ENCODE measurements at places on chromosomes 13 and 19.
A peak's percentile ranks its signal among the peaks of the same experiment; 100 is the strongest.

GRCh38 chr19:1252221-1252820, 3.9 kb downstream of the MIDN start:
- DNase-seq, result peak; percentile 96

GRCh38 chr13:23645851-23646250, 75.6 kb downstream of the TNFRSF19 start:
- DNase-seq, result no peak

- DNase-seq, result no peak
These were observed 10.1 kb upstream of the TIMM44 start for GRCh38 chr19:7953576-7953975.

DNA sequence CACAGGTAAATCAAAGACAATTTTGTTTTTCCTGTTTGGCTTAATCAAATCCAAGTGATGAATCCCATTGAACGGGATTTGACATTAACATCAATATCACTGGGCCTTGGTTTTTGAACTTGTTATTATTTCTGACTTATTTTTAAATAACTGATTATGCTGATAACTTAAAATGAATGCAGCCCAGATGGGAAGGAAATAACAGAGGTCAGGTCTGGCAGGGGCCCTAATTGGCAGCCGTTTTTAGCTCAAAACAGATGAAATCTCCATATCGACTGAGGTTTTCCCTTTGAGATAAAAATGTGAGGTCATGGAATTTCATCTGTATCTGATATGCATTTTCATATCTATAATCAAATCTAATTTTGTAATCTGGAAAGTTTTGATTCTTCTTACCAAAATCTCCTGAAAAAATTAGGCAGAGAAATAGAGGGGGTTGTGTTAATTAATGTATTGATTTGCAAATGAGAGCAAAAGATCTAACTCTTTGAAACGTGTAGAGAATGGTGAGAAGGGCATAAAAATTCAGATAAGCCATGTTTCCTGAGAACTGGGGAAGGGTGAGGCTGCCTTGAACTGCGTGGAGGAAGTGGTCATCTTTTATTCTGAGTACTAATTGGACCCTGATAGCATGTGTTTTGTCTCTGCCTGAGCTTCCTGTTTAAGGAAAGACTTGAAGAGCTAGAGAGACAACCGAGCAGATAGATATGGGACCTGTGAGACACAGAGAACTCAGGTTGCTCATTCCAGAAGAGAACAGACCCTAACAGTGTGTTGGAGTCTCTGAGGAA, 98.2 kb upstream of the C1QTNF9B start:
- DNase-seq, result no peak

- no peak for DNase-seq
These were observed 481.7 kb upstream of the PRR20A start for GRCh38 chr13:56659041-56659471.

DNA sequence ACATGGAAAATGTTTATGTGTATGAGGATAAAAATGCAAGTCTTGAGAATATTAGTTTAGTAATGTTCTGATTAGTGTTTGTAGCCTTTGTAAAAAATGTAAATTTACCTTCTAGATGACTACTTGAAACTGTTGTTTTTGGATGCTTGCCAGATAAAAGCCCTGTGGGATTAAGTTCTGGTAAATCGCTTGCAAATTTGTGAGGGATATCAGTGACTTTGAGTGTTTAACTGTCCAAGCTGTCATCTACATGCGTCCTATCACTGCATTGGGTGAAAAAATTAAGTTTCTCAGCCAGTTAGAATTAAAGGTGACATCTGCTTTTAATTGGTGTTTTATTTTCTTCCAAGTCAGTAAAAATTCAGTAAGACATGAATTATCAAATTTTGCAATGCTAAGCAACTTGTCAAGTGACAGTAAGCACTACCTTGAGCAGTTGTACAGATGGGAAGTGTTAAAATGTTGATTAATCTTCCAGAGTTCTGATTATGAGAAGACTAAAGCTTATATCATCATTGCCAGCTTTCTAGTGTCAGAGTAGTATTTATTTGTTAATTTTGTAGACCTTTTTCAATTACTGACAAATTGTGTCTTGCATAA, 88.0 kb downstream of the PCCA start:
- DNase-seq, result peak; percentile 67

DNA sequence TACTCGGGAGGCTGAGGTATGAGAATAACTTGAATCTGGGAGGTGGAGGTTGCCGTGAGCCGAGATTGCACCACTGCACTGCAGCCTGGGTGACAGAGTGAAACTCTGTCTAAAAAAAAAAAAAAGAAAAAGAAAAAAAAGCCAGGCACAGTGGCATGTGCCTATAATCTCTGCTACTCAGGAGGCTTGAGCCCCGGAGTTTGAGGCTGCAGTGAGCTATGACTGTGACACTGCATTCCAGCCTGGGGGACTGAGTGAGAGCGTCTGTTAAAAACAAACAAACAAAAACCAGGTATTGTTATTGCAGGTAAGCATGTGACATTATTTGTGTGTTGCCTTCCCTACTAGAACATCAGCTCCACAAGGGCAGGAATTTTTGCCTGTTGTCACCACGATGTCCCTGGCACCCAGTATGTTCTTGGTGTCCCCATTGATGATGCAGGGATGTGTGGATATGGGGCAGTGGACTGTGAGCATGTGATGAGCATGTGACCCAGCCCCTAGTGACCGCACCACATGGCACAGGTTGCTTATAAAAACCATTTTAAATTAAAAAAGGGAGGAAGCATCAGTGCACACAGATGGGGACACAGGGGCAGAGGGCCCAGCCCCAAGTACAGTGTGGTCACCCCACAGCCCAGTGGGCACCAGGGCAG, 1.6 kb upstream of the KANK2 start:
- no peak for DNase-seq

- no peak for DNase-seq
These were observed 90.5 kb upstream of the AKAP11 start for GRCh38 chr13:42181381-42181953.

Measured in fibroblast of skin of right quadriceps (primary cell).